ENCODE measurements at places on chromosomes 1 and 21.
A peak's percentile ranks its signal among the peaks of the same experiment; 100 is the strongest.

GRCh38 chr1:182685215-182685614 is 828 bp upstream of the RGS8 start:
- no peak for DNase-seq

- peak; percentile 47 for DNase-seq
Observed at GRCh38 chr1:215285013-215285800, 202.7 kb downstream of the KCNK2 start.

DNA sequence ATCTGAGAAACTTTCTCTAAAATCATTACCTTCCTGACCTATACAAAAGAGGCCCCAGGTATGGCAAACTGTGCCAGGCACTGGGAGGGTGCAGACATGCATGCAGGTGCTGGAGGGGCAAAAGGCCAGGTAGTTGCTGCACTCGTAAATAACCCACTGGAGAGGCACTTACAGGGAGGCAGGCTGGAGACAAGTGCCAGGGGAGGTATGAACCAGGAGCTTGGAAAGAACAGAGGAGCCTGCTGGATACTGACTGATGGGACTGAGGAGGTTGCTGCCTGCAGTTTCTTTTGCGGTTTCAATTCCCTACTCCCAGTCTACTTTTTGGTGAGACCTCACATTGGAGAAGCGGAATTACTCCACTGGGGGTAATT is 113.9 kb downstream of the DSCAM start:
- DNase-seq = no peak

GRCh38 chr1:100038660-100039287 is 69.0 kb downstream of the SLC35A3 start:
- peak; percentile 76 for DNase-seq

DNA sequence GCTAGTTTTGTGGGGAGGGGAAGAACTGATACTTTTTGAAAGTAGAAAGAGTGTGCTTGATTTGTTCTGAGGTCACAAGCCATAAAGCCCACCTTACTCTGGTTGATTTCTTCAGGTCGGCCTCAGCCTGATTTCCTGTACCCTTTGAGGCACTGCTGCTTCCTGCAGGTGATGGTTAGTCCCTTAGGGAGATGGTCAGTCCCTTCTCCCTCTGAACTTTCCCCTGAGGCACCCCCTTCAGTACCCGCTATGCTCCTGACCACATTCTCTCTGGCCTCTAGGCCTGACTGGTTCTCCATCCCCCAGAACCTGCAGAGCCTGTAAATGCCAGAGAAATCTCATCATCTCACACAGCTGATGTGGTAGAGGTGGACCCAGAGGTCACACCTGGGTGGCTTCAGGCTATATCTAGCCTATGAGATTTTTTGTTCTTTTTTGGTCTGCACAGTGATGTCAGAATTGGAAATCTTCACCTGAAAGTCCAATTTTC is 15.0 kb upstream of the ID3 start:
- no peak for DNase-seq

DNA sequence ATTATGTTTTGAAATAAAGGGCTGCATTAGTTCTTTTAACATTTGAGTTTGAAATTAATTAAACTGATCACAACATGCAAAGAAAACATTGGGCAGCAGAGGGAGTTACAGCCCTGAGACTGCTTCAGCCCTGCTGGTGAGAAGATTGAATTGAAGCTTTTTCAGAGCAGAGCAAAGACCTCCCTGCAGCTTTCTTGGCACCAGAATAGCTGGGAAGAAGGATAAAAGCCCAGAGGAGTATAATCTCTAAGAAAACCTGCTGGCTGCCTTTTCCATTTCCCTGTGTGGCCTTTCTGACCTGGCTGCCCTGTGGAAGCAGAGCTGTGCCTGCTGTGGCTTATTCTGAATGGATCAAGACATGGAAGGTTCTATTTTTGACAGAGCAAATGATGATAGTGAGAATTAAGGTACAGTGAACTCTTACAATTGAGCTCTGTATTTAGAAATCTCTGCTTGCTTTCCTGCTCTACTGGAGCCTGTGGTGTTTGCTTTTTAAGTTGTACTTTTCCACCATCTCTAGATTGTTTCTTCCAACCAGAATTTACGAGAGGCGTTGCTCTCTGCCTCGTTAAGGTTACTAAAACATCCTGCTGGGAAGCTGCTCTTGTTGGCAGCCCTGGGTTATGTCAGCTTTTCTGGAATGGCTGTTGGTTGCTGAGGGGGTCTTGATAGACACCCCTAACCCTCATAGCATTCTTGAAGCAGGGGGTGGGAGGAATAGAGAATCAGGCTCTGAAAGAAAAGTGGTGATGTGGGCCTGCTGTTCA is 9.9 kb downstream of the SNRPE start:
- DNase-seq = peak; percentile 62

DNA sequence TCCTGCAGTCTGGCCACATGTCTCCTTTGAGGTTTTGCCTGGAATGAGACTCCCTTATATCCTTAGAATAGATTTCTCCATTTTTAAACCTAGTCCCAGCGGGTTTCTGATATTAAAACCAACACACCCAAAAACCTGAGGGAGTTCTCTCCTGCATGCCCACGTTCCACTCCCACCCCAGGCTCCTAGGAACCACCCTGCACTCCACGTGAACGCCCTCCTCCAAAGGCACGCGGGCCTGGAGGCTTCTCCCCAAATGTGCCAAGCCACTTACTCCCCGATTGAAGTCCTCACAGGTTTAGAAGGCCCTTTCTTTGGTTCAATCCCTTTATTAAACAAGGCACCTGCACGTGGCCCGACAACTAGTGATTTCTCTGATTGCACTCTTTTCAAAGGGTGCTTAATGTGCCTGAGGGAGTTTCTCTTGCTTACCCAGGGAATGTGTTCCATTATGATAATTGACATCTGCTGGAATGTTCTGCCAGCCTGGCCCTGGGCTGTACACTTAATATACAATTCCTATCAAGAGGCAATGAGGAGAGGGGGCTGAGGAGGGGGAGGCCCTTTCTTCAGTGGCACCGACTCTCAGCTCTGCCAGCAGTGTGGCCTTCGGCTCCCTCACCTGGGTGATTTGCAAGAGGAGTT is 104.3 kb upstream of the ADAR start:
- DNase-seq = no peak

DNA sequence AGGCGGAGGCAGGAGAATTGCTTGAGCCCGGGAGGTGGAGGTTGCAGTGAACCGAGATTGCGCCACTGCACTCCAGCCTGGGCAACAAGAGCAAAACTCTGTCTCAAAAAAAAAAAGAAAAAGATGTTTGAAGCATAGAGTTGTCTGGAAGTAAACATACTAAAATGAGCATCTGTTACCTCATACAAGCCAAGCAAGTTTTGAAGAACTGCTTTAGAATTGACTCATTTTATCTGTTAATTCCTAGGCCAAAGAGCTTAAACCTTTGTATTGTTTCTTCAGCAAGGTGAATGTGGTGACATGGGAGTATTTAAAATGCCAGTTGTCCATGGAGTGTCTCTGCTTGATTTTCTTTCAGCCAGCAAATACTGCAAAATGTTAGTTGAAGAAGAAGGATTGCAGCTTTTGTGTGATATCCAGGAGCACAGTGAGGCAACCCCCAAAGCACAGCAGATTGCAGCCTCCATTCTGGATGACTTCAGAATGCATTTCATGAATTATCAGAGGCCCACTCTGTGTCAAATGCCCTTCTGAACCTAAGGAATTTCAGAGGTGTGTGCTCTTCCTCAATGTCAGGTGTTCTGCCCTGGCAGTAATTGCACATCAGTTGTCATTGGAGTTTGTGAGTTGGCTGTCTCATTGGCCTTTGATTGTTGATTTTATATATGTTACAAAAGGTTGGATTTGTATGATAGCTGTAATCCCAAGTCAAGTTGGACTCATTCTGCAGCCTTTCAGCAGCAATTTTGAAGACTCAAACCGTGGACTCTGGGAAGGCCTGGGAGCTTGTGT is 28.9 kb downstream of the ECHDC2 start:
- no peak for DNase-seq

- DNase-seq = no peak
Observed at GRCh38 chr21:46503922-46504550, 45.3 kb downstream of the DIP2A start.

DNA sequence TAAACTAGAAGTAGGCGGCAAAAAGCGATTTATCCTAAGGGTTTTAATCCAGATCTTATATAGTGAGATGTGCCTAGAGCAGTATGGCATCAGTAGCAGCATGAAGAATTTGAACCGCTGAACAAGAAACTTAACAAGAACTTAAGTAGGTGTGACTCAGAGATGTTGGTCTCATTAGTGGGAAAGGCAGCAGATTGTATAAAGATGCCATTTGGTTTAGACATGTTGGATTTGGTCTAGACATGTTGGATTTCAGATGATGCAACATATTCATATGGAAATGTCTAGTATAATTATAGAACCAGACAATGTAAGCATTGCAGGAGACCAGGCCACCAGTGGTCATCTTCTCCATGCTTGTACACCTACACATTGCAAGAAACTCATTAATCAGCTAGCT is 42.1 kb upstream of the ZP4 start:
- no peak for DNase-seq

DNA sequence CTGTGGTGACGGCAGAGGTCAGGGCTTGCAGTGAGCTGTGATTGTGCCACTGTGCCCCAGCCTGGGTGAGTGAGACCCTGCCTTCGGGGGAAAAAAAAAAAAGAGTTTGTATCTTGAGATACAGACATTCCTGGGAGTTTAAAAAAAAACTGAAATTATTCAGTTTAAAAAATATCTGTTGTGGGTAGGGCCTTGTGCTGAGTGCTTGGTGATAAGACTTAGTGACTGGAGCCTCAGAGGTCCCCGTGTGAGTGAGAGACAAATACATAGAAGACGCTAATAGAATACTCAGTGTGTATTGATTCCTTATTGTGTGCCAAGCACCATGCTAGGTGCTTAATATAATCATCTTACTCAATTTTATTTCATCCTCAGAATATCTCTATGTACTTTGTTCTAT is 22.7 kb downstream of the DDI2 start:
- no peak for DNase-seq

DNA sequence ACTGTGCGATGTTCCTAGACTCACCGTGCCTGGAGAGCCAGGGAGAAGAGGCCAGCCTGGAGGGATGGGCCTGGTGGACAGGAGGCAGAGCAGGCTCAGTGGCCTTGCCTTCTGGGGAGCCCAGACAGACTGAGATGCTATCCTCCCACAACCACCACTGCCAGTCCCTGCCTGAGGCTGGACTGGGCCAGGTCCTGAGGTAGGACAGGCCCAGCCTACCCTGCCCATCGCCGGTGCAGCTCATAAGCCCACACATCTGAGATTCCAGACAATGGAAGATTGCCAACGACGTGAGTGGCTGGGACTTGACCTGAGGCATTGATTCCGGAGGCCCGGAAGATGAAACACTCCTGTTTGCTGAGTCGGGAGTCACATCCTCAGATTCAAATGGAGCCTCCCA is 5.8 kb downstream of the CLEC20A start:
- no peak for DNase-seq

- no peak for DNase-seq
Observed at GRCh38 chr1:155134322-155134721, 1.3 kb upstream of the SLC50A1 start.

DNA sequence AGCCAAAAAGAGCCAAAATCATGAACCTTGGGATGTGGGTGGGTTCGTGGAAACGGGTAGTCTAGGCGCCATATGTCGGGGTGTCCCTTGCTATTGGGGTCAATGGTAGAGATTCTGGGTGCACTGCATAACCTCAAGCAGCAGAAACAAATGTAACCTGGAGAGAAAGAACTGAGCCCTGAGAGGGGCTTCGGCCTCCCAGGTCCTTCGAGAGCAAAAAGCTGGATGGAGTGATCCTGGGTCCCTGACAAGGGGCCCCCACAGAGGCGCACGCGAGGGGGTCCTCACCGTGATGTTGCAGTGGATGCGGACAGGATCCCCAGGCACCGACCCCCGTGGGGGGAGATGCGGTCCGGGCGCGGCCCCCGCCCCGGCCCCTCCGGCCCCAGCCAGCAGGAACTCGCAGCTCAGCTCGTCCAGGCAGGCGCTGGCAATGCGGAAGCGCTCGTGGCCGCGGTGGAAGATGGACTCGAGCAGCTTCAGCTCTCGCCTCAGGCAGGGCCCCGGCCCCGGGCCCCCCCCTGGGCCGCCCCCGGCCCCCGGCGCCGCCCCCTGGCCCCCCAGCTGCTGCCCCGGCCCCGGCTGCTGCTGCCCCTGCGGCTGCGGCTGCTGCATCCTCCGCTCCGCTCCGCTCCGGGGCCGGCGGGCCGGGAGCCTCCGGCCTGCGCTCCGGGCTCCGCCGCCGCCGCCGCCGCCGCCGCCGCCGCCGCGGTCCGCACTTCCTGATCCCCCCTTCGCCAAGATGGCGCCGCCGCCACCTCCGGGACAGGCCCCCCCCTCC is at the start of gene UBE2Q1:
TSS of gene UBE2Q1 (minus strand) at position 724 of the 781 bp plus-strand sequence. CDS start at position 615, 109 bp downstream.
- no peak for DNase-seq

GRCh38 chr1:99374109-99374508 is 109.8 kb downstream of the PLPPR4 start:
- no peak for DNase-seq

DNA sequence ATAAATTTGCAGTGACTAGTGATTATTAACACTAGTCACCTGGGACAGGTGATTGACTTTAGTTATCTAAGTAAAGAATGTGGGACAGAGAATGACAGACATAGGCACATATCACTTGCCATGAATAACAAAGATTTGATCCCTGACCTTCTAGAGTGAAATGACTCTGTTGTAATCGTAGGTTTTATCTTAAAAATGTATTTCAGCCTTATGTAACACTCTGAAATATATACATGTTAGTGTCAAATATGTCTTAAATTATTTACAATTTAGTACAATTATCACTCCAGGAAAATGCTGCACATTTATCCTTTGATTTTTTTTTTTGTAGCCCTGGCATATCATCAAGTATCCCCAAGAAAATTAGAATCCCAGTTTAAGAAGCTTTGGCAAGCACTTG is 186.4 kb upstream of the PTGFR start:
- no peak for DNase-seq
